Femur (tissue), 1 donor: ENCODE measurements at places on chromosomes 5 and 9.

GRCh38 chr5:14767735-14768507 lies 103.4 kb downstream of the OTULIN start:
- DNase-seq = no peak

GRCh38 chr5:9244417-9244816 lies 301.5 kb downstream of the SEMA5A start:
- DNase-seq = no peak

DNA sequence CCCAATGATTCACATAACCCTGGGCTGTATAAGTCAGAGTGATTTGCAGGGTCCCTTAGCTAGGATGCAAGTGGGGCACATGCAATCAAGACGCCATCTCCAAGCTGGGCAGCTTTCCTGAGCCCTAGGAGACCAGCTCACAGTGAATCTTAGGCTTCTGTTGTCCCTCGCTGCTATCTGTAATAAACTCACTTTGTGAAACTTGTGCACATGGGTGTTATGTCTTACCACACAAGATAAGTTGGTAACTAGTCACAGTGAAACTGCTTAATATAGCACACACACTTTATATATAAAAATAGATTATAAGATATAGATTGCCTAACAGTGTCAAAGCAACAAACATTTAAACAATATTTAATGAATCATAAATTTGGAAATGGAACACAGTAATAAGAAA lies 658.5 kb downstream of the SLCO4C1 start:
- no peak for DNase-seq

DNA sequence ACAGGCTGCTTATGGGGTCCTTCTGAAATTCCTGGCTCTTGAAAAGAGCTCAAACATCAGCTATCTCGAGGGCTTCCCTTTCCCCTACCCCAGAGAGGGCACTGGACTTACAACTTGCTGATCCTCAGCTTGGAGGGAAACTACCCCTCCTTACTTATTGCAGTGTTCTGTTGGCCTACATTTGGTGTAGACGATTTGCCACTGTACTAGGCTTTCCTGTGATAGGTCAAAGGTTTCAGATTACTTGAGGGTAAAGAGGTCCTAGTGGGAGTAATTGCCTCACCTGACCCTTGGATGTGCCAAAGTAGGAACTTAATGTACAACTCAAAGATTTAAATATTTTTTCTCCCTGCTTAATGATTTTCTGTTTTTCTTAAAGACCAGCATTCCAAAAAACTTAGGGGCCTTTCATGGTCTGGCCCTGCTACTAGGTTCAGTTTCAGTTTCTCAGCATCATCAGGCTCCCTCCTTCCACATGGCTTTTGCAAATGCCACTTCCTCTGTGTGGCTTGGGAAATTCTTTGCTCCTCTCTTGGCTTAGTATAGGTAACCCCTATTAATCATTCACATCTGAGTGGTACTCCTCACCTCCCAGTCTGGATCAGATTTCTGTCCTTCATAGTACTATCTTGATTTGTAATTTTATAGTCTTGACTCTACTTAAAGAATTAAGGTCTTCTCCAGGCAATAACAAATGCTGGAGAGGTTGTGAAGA lies 32.4 kb downstream of the CYSTM1 start:
- DNase-seq = no peak

DNA sequence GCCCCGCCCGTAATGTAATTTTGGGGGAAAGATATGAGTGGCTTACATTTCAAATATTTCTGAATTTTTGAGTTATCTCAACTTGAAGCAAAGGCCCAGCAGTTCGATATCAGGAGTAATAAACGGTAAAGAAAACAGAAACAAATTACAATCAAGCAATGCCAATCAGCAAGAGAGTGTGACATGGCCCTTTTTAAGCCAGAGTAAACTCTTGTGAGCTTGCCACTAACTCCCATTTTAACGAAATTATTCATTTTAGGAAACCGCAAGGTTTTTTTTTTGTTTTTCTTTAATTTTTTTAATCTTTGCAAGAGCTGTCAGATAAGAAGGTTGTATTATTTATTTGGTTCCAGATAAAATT lies 17.6 kb upstream of the CDK7 start:
- DNase-seq = no peak
